DMS 273 treated with DMSO at 0.1 percent for 48 hours (cell line): ENCODE measurements at places on chromosomes 11 and 22.

DNA sequence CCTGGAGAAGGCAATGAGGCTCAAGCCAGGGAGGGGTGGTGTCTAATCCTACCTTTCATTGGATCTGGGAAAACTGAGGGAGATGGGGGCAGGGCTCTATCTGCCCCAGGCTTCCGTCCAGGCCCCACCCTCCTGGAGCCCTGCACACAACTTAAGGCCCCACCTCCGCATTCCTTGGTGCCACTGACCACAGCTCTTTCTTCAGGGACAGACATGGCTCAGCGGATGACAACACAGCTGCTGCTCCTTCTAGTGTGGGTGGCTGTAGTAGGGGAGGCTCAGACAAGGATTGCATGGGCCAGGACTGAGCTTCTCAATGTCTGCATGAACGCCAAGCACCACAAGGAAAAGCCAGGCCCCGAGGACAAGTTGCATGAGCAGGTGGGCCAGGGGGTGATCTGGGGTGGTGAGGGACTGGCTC is at the start of gene FOLR1:
Gene FOLR1 (plus strand): TSS at position 180 of the 421 bp plus-strand sequence. CDS start 34 bp downstream, at position 214.
- no peak for DNase-seq

GRCh38 chr11:90846628-90847027 is 623.8 kb upstream of the CHORDC1 start:
- no peak for DNase-seq

DNA sequence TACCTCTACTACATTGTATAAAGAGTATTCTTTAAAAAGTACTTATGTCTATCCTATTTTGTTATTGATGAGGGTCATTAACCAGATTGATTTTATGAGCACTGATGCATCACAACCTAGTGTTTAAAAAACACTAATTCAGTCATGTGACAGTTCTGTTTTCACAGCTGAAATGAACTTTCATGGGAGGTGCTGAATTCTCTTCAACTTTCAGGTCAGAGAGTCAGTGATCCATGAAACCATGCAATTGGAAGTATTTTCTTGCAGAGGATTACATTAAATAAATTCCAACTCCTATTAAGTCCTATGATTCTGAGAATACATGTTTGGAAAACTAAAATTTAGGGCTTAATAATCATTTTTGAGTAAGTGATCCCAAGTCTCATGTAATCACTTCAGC is 889.4 kb downstream of the KCNA4 start:
- DNase-seq = no peak

GRCh38 chr22:39724390-39724789 is 153.8 kb downstream of the CACNA1I start:
- DNase-seq = no peak

GRCh38 chr11:108871867-108872266 is 207.0 kb downstream of the DDX10 start:
- DNase-seq = no peak

- no peak for DNase-seq
Observed at GRCh38 chr11:65501472-65502273, 2.8 kb downstream of the MALAT1 start.
